NCI-H1092 (cell line): ENCODE measurements at places on chromosomes 11 and 22.

GRCh38 chr11:123284454-123284853 lies 89.4 kb upstream of the CLMP start:
- DNase-seq = no peak

DNA sequence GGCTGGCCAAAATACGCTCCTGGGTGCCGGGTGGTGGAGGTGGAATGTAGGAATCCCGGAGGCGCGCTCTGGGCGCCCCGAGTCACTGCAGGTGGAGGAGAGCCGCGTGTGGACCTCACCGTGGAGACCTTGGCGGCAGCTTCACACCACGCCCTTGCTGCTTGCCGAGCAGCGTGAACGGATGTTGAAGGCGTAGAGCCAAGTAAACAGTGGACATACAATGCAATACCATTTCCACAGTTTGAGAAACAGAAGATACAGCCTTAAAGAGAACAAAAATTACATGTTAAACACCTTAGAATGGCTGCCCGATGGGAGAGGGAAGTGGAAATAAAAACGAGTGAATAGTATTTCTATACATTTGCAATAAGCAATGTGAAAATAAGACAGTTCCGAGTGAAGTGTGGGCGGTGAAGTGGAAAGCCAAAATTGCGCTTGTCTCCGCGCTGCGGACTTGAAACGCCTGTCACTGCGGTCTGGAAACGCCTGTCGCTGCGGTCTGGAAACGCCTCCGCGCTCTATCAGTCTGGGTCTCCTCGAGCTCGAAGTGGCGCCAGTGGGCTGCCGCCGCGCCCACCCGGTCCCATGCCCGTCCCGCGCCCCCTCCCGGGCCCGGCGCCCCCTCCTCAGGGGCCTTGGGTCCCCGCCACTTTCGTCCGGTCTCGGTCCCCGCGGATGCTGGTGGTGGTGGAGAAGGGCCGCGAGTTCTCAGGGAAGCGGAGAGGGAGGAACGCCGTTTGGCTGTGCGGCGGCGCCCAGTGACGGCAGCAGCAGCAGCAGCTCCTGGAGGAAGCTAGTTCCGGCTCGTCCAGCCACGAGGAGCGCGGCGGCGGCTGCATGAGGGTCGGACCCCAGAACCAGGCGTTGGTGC lies 1.6 kb downstream of the NCR3LG1 start:
- peak; percentile 76 for DNase-seq

DNA sequence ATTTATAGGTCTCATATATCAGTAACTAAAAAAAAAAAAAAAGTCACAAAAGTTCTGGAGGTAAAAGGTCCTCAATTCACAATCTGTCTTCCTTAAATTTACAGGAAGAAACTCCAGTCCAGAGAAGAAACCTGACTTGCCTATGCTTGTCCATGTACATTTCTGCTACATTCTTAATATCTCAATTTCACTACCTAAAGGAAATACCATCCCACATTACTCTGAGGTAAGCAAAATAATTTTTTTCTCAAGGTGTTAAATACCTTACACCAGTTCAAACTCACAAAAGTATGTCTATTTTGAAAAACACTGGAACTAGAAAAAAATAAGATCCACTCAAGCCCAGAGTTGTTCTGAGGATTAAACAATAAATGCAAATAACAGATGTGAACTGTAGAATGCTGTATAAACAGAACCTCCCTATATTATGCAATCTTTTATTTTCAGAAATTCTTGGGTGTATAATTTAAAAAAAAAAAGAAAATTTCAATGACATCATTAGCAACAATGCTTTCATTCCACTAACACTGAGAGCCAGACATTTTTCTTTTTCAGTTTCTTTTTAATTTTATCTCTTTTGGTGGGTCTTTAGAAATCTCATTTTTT lies 49.9 kb upstream of the GDPD4 start:
- no peak for DNase-seq

GRCh38 chr11:12176410-12176809 lies 66.0 kb downstream of the MICAL2 start:
- DNase-seq = no peak

- DNase-seq = no peak
Measured at GRCh38 chr11:101446726-101447125, 137.1 kb downstream of the TRPC6 start.

GRCh38 chr11:74636630-74637184 lies 44.3 kb downstream of the POLD3 start:
- no peak for DNase-seq

DNA sequence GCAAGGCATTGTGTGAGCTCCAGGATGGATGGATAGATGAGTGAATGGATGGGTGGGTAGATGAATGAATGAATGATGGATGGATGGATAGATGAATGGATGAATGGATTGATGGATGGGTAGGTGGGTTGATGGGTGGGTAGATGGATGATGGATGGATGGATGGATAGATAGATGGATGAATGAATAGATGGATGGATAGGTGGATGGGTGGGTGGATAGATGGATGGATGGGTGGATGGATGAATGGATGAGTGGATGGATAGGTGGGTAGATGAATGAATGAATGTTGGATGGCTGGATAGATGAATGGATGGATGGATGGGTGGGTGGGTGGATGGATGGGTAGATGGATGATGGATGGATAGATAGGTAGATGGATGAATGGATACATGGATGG lies 33.5 kb downstream of the DHCR7 start:
- no peak for DNase-seq

DNA sequence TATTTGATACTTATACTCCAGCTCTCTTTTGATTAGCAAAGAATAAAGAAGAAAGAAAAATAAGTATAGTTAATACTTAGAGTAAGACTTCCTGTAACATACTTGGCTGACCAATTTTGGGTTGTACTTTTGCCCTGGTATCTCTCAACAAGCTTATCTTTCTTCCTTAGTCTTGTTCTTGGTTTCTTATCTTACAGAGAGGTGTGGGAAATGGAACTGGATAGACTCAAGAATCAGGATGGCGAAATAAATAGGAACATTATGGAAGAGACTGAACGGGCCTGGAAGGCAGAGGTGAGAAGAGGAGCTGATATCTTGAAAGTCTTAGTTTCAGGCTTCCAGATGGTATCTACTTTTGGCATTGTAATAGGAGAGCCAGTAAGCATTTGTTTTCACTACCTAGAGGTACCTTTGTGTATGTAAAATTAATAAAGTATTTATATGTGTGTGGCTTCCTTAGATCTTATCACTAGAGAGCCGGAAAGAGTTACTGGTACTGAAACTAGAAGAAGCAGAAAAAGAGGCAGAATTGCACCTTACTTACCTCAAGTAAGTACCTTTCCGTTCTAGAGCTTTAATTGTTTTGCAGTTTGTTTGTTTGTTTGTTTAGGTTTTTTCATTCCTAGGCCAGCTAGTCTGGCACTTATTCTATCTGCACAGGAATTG lies 11.3 kb upstream of the BACE1-AS start:
- DNase-seq = no peak

DNA sequence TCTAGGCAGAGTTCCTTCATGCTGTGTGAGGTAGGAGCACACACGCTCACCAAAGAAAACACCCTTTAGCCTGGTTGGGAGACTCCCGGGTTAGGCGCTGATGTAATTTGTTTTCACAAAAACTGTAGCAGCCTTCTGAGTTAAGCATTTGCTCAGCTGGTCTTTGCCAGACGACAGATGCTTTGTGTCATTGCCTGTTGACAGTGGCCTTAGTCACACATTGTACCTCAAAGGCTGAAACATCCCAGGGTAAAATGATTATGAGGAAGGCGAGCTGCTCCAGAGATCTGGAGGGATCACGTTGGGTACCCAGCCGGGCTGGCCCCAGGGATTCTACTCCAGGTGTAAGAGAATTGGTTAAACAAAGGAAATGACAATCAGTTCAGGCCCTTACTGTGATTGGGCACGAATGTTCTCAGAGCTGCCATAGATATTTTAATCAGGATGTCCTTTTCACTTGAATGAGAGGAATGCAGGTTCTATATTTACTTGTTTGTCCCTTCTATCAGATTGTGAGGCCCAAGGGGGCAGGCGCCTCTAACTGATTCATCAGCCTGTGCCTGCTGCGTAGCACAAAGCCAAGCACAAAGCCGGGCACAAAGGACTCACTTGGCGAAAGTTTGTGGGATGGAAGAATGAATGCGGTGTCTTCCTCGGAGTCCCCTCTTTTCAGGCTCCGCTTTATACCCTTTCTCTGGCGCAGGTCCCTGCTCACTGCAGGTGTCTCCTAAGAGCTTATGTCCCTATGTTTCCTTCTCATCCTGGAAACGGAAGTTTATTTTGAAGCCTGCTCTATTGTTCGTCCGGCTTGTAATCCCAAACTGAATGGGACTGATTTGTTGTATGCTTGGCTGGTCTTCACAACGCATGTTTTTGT lies 47.1 kb downstream of the ADM start:
- peak; percentile 75 for DNase-seq

DNA sequence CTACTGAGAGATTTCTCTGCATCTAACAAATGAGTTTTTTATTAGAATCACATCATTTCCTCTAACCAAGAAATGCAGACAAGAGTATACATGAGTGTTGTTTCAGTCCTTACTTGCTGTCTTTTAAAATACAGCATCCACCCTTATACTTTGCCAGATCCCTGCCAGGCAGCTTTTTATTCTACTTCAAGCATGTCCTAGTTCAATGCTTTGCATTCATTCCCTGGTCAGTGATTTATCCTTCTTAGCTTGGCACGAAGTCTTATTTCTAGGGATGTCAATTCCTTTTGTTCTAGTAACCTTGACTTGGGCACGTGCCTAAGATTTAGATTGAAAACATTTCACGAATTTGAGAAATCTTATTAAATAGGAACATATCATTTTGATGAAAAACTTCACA lies 307.2 kb upstream of the MPPED2 start:
- DNase-seq = no peak

- DNase-seq = peak; percentile 61
Measured at GRCh38 chr11:77113382-77114088, 10.9 kb downstream of the OMP start.

GRCh38 chr22:20853236-20853660 lies 5.4 kb downstream of the PI4KA start:
- DNase-seq = no peak

- peak; percentile 44 for DNase-seq
Measured at GRCh38 chr11:1049431-1049891, 12.9 kb upstream of the MUC6 start.

DNA sequence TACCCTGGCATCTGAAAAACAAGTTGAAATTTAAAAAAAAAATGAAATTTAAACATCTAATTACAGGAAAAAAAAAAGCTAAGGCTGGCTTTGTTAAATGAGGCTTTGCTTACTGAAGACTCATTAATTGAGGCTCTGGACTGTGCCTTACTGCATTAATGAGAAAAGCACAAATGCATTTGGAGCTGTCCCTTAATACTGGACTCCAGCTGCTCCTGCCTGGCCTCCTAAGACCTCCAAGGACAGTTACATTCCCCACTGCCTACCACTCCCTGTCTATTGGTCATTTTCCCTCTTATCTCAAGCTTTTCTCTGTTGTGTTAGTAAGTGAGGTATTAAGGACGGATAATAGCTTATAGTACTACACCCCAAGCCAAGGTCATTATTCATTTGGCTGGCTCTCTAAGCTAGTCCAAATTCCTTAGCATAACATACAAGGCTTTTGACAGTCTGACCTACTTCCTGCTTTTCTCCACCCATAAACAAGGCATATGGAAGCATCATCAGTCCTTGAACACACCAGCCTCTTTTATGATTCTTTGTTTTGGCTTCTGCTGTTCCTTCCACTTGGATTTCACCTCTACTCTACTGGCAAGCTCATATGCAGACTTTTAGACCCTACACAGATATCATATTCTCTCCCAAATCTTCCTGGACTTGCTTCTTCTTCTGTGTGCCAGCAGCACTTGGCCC lies 62.5 kb downstream of the USP35 start:
- no peak for DNase-seq

DNA sequence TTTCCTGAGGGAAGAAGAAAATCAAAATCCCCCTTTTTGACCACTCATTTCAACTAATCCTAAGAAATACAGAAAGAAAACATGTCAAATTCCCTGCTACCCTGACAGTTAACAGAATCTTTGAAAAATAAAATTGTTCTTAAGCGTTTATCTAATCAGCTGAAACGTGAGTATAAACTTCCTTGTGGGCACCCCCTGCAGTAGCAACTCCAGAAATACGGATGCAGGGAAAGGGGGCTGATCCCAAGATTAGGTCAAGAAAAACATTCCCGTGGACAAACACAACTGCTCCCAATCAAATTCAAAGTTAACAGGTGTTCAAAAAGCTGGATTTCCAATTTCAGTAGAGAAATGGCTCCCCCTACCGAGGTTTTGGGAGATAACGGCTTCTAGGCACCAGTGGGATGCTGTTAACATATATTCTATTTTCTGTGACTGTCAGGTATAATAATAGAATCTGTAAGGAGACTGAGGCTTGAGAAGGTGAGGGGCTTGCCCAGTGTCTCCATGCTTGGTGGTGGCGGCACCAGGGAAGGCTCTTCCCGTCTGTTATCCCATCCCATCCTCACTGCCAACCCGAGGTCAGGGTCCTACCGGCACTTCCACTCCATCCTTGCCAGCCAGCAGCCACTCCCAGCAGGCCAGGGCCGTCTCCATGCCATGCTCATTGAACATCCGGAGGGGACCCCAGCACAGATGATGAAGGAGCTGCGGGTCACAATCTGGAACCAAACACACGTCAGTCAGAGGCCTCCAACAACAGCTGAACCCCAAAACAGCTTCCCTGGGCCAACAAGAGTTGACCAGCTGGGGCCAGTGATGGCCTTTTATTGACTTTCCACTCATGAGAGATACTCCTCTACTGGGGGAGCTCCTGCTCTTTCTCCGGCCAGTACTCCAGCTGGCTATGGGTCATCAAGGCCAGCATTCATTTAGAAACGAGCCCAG lies 32.0 kb upstream of the SERPIND1 start:
- no peak for DNase-seq

- DNase-seq = no peak
Measured at GRCh38 chr11:83477772-83478171, 191.6 kb upstream of the CCDC90B start.

DNA sequence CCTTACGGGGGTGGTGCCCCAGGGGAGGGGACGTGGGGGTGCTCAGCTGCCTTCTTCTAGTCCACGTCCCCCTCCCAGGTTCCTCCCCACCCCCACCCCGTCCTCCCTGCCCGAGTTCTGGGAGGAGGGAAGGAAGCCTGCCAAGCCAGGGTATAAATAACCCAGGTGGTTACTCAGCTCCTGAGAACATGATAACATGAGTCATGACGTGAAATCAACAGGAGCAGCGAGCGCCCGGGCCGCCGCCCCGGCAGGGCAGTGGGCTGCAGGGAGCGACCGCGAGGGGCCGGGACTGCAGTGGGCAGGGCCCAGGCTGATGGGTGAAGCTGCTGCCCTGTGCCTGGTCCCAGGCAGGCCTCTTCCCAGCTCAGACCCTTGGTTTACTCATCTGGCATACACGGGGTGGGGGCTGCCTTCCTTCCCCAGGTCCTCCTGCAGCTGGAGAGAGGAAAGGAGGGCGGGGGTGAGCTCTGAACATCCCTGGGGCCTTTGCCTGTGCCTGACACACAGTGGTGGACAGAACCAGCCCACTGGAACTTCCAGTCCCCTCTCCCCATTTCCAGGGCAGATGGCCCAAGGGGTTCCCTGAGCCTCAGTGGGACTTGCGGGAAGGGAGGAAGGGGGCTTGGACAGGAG lies 8.8 kb upstream of the PDGFB start:
- DNase-seq = peak; percentile 36
